ENCODE measurements at places on chromosomes 7 and 10. TPM values are rescaled to one million over a fixed set of nuclear protein-coding genes. Genes with fewer than 3 reads are reported as not detected.

CALCR gene
- not detected for total RNA-seq

AKR1C4 gene
- not detected for total RNA-seq

AGAP5 gene
- 6.0 TPM for total RNA-seq

C7orf57 gene
- not detected for total RNA-seq

ZNF853 gene
- 0.14 TPM for total RNA-seq

IGF2BP3 gene
- 196 TPM for total RNA-seq

IKZF1 gene
- total RNA-seq, result not detected

BTBD16 gene
- not detected for total RNA-seq

AP5Z1 gene
- total RNA-seq, result 28.0 TPM

OR6V1 gene
- total RNA-seq, result not detected

CYP2C19 gene
- not detected for total RNA-seq

HECTD2 gene
- 12.9 TPM for total RNA-seq

ANKRD61 gene
- 0.22 TPM for total RNA-seq

UMAD1 gene
- total RNA-seq, result 6.0 TPM

NOLC1 gene
- 75.4 TPM for total RNA-seq

PITX3 gene
- total RNA-seq, result not detected

PDE6C gene
- total RNA-seq, result not detected

GDI2 gene
- 863 TPM for total RNA-seq

C10orf95 gene
- total RNA-seq, result 0.29 TPM

OGDHL gene
- 0.27 TPM for total RNA-seq

PRR15 gene
- total RNA-seq, result 2.0 TPM

TRPV5 gene
- total RNA-seq, result not detected

CD36 gene
- under 0.01 TPM for total RNA-seq

CHN2 gene
- total RNA-seq, result not detected

TMEM270 gene
- total RNA-seq, result not detected

FEZF1 gene
- not detected for total RNA-seq

BHLHA15 gene
- 1.4 TPM for total RNA-seq

TMEM106B gene
- total RNA-seq, result 73.4 TPM

RRP12 gene
- 27.1 TPM for total RNA-seq

OPALIN gene
- total RNA-seq, result not detected

PLEKHS1 gene
- not detected for total RNA-seq

SYCE1 gene
- total RNA-seq, result 0.14 TPM

NEURL1 gene
- total RNA-seq, result 0.43 TPM

SPDYE6 gene
- total RNA-seq, result not detected

WNT2 gene
- total RNA-seq, result not detected

NUPR2 gene
- not detected for total RNA-seq

SVOPL gene
- not detected for total RNA-seq

SLC29A3 gene
- 2.1 TPM for total RNA-seq

C10orf67 gene
- not detected for total RNA-seq

OR2A42 gene
- not detected for total RNA-seq

SPDYE2B gene
- total RNA-seq, result not detected

TBX20 gene
- 14.4 TPM for total RNA-seq

NODAL gene
- total RNA-seq, result not detected

MSS51 gene
- 2.0 TPM for total RNA-seq

MORN4 gene
- 3.9 TPM for total RNA-seq

FGFBP3 gene
- 0.27 TPM for total RNA-seq

EGFR gene
- total RNA-seq, result 5.1 TPM

DNAAF5 gene
- total RNA-seq, result 56.6 TPM

PPIA gene
- total RNA-seq, result 3,703 TPM

NME8 gene
- total RNA-seq, result not detected

NPC1L1 gene
- not detected for total RNA-seq

ASB10 gene
- not detected for total RNA-seq

MNX1 gene
- total RNA-seq, result not detected

CCL26 gene
- total RNA-seq, result not detected

VGF gene
- 0.07 TPM for total RNA-seq

CRTAC1 gene
- 0.80 TPM for total RNA-seq

C10orf53 gene
- total RNA-seq, result not detected

PALS2 gene
- total RNA-seq, result 29.7 TPM
